Stimulated activated CD4-positive, alpha-beta T cell treated with anti-CD3 and anti-CD28 coated beads, TNF-alpha, amount 100 ng/mL, for 48 hours (primary cell): ENCODE measurements at places on chromosomes 4 and X.

DNA sequence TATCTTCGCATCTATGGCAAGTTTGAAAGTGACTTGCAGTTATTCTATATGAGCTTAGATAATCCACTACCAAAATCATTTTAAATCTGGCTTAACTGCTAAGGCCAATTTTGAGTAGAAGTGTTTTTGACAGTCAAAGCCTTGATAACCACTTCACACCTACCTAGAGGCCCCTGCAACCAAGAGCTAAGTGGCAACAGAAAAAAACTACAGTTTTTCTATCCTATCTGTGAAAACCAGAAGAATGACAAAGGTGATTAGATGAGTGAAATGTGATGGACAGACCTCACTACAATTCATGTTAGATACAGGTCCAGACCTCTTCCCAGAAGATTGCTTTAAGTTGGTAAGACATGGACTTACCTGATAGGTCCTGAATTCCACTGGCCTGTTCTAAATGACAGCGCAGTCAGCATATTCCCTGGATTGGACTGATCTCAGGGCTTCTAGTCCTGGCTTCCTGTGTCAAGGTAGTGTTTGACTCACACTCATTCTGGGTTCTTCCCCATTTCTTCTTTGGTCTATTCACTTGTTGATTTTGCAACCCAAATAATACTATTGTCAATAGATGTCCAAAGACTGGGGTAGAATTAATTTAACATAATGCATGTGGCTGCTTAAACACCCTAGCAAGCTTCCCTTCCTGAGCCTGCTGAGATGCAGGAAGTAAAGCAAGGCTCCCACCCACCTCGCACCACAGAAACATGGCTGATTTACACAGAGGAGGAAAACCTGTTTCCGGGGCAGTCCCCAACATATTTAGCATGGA is 65.1 kb downstream of the PPP3CA start:
- peak; percentile 16 for DNase-seq

- DNase-seq, result no peak
Measured at GRCh38 chr4:94676970-94677369, 80.8 kb upstream of the BMPR1B start.

DNA sequence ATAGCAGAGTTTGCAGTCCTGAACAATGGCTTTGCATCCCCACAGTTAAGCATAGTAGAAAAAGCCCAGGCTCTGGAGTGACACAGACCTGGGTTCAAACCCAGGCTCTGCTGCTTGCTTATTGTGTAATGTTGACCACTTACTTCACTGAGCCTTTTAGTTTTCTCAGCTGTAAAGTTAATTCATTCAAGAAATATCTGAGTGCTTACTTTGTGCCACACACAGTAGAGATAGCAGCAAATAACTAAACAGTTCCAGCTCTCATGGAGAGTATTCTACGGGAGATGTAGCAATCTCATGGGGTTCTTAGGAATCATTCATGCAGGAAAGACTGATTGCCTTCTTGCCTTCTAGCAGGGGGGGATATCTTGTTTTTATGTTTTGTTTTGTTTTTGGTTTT is 63.2 kb downstream of the SLC9A6 start:
- DNase-seq, result no peak

DNA sequence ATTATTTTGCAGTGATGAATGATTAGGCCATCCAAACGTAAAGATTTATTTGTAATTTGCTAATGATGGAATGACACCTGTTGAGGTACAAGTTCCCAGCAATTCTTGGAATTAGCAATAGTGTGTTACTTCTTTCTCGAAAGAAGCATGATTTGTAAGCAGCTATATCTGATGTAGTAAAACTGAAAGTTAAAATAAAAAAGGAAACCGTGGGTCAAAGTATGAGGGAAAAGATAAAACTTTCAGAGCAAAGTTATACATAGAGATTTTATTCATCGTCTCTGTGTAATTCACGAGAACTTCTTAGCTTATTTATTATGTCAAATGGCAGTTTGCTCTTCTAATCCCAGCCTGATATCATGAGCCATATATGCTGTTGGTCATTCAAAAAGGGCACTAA is 59.0 kb downstream of the NFKB1 start:
- DNase-seq, result no peak

GRCh38 chrX:11953615-11954014 is 184.7 kb upstream of the FRMPD4 start:
- DNase-seq, result no peak

DNA sequence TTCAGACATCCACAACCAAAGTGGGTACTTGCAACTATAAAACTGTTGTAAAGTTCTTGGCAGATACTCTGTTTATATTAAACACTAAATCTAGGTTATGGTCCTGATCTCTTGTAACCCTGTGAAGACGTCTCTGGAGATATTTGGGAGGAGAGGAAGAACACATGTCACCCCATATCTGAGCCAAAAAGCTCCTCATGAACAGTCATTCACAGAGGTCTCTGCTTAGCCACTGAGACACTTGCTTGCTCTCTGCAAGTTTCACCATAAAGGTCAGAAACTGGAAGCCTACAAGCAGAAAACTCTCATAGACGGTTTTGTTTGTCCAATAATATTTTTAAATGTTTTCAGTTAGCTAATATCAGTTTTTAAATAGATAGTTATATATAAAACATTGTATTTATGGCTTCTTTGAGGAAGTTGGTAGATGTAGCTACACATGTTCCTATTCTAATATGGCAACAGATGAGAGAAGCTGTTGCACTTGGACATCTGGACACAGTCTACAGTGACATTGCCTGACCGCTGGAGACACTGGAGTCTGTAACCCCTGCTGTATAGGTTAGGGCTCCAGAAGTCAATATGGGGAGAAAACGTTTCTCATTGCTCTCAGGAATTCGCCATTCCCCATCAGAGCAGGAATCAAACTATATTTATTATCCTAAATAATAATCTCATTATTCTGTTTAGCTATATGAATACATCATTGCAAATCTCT is 73.6 kb downstream of the C4orf46 start:
- DNase-seq, result no peak

GRCh38 chr4:143359644-143360193 is 23.0 kb downstream of the GAB1 start:
- no peak for DNase-seq

- DNase-seq, result no peak
Measured at GRCh38 chr4:100574607-100575006, 56.8 kb upstream of the EMCN start.

DNA sequence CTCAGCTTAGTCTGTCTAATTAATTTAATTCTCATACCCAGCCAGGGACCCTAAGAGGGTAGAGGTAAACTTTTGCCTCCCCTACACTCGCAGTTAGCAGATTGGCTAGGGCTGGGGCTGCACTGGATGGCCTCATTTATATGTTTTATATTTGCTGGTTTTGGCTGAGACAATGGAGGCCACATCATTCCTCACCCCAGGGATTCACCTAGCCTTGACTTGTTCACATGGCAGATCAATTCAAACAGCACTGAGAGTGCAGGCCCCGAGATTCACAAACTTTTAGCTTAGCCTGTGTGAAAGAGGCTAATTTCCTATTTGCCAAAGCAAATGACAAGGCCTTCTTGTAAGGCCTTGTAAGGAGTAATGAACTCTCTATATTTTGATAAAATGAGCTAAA is 844.4 kb downstream of the ARAP2 start:
- DNase-seq, result no peak

GRCh38 chrX:109889289-109890006 is 113.5 kb upstream of the TMEM164 start:
- DNase-seq, result no peak

DNA sequence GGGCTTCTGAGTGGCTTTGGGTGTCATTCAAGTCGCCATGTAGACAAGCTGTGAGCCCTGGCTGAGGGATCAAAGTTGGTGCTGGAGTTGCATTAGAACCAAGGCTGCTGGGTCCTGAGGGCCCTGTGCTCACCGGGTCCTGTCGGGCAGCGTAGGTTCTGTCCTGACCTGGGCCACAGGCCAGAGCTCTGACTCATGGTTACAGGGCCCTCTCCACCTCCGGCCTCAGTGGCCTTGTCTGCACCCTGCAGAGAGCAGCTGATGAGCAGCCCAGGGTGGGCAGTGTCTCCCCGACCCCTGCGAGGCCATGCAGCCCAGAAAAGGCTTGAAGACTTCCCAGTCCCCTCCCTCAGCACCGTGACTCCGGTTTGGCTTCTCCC is 22.5 kb downstream of the ATP2B3 start:
- DNase-seq, result no peak

DNA sequence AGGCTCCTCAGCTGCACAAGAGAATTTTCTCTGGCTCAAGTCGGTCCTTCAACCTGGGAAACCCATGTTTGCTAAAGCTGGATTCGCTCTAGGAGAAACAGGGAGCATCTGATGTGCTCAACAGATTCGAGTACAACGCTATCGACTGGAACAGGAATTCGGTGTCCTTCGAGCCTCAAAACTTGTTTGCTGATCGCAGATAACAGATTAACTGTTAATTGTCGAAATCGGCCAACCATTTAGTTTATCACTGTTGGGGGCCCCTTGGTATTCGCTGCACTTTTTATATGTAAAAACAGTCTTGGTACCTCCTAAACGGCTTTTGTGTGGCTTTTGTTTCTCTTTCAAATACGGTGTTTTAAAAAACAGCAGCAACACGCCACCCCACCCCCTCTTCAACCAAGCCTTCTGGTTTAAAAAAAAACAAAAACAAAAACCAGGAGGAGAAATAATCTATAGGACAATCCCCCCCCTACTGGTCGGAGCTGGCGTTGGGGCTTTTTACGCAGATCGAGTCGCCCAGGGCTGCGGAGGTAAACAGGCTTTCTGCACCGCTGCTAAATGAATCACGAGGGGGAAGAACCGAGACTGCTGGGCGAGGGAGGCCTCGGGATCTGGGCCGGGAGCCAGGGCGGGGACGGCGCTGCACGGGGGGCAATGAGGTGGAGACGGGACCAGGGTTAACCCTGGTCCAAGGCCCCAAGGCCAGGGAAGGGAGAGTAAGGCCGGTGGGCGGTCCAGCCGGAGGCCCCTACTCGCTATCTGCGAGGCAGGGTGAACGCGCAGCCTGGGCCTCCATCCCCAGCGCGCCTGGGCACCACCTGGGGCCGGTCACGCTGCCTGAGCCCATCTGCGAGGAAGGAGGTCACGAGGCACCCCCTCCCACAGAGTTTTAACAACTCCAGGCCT is 71.7 kb upstream of the BCOR start:
- DNase-seq, result peak; percentile 45

- DNase-seq, result no peak
Measured at GRCh38 chr4:99084595-99084994, 4.0 kb downstream of the ADH5 start.

- no peak for DNase-seq
Measured at GRCh38 chr4:112277220-112277619, 8.5 kb downstream of the TIFA start.

DNA sequence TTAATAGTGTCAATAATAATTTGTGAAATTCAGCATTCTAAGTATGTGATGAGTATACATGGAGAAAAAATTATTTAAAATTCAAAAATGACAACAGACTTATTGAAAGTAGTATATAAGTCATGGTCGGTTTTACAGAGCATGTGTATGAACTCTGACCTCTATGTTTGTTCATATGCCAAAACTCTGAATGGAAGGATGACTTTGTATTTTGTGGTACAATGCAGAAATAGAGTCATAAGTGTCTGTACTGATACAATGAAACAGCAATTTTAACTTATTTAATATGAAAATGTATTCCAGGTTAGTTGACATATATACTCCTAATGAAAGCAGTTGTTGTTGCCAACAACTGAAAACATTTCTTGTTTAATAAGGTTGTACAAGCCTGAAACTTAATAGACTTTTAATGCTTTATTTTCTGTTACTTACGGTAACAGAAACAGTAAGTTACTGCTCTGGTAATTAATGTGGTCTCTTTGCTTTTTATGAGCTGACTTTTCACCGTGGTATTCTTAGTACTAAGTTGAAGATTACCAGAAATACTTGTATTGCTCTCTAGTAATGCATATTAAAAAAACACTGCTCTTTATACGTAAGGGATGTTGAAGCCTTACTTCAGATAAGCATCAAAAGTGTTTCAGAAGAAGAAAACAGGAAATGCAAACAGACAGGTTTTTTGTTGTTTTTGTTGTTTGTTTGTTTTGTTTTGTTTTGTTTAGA is 1.9 kb downstream of the UBE2K start:
- DNase-seq, result no peak

DNA sequence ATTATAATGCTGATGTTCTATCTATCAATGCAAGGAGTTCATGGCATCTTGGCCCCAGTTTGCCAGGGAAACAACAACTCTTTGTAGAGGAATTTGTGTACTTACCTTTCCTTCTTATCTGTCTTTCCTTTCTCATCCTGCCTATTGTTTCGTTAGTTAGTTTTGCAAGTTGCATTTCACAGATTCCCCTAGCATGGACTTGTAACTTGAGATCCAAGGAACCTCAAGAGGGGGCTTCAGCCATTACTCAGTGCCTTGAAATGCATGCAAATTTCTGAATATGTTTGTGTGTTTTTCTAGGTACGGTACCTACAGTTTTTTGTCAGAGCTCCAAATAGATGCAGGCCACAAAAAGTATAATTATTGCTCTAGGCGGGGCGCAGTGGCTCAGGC is 203.6 kb downstream of the LDB2 start:
- no peak for DNase-seq

- DNase-seq, result no peak
Measured at GRCh38 chr4:144090744-144091143, 49.8 kb downstream of the GYPA start.

- DNase-seq, result no peak
Measured at GRCh38 chr4:174041555-174042105, 241.8 kb downstream of the FBXO8 start.

GRCh38 chrX:1111601-1112300 is 100.7 kb downstream of the CRLF2 start:
- no peak for DNase-seq

GRCh38 chrX:14712096-14712495 is 160.8 kb downstream of the FANCB start:
- DNase-seq, result no peak

DNA sequence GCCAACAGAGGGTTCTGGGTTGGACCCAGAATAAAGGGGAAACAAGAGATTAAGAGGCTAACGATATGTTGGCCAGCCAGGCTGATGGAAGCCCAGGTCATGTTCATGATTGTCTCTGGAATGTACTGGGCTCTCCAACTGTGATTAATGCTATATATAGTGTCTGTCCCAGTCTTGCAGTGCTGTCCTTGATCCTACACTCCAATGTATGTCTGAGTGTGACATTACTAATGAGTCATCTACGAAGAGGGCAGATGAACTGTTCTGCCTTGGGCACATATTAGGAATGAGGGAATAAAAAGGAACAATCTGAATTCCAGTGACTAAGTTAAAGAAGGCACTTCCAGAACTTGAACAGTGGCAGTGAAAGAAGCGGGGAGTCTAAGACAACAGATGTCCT is 142.1 kb downstream of the PDGFRA start:
- DNase-seq, result no peak

DNA sequence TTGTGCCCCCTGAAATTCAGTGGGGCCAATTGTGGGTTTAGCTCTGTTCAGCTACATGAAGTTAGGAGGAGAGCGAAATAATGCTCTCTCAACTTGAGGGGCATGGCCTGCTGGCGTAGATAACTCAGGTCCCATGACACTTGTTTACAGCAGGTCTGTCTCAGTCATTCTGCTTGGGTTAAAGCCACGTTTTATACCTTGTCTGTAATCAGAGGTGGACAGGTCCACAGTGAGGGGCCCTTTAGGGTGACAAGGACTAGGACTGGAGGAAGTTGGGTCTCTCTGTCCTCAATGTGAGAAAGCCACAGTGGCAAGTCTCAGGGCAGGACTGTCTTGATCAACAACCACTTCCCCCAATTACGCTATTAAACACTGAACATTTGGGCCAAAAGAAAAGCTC is 49.0 kb downstream of the PDHA1 start:
- no peak for DNase-seq

- DNase-seq, result peak; percentile 64
Measured at GRCh38 chr4:973431-974397, at the start of gene DGKQ. TSS of gene DGKQ (minus strand) at chr4:973569. CDS start at chr4:973482, 87 bp downstream.
